ENCODE measurements at places on chromosomes 3 and 15.

DNA sequence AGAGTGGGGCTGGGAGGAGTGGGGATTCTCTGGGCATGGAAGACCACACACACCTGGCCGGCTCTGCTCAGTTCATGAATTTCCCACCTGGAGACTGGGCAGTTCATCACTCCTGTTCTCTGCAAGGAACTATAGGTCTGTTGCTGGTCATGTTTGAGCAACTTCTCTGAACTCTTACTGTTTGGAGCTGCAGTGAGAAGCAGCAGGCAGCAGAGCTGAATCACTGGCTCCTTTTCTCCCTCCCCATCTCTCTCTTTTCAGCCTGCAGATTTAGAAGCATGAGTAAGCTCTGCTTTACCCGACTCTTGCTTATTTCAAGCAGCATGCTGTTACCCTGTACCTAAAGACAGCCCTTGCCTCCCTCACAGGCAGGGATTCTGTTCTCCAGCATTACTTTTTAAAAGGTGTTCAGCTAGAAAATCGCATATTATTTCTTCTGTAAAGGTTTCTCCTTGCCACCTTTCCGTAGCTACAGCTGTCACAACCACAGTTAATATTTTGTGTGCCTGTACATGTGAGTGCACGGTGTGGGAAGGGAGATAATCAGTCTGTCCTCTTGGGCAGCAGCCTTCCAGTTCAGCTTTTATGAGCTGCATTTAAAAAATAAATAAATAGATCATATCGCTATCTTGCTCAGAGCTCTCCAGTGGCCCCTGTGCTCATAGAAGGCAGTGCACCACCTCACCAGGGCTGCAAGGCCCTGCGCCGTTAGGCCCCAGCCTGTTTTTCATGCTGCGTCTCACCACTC, 131.6 kb downstream of the CHCHD6 start:
- DNase-seq, result peak; percentile 26

DNA sequence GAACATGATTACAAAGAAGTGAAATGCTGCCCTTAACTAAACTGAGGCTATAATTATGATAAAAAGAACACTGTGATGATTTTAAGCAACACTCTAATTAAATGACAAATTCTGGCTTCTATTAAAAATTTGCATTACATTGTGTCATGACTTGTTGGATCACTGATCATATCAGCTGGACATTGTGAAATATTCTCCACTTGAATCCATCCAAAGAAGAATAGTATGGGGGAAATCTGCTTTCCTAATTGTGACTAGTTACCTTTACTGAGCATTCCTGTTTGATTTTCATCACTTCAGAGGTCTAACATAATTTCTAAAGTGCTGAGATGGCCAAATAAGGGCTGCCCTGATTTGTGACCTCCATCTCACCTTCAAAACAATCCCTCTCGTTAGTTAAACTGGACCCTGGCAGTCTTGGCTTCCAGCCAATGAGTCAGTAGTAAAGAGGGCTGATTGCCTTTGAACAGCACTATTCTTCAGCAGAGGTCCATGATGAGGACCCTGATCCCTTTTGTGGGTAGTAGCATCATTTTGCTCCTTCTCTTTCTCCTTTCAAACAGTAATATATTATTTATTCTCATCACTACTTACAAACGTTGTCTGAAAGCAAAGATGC, 53.5 kb upstream of the LEKR1 start:
- DNase-seq, result no peak

DNA sequence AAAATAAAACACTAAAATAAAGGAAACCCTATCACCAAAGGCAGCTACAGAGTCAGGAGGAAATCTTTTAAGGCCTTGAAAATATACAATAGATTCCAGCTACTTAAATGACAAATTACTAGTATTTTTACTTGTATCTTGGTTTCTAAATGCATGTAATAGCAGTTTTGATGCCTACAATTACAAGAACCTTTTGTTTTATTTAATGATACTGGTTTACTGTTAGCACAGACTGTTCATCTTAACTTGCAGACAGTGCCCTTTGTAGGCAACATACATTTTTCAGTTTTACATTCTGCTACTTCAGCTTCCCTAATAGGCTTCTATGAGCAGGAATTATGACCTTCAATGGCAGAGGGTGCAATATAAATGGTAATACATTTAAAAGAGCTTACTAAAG, 54.1 kb downstream of the ZNF280D start:
- DNase-seq, result no peak

DNA sequence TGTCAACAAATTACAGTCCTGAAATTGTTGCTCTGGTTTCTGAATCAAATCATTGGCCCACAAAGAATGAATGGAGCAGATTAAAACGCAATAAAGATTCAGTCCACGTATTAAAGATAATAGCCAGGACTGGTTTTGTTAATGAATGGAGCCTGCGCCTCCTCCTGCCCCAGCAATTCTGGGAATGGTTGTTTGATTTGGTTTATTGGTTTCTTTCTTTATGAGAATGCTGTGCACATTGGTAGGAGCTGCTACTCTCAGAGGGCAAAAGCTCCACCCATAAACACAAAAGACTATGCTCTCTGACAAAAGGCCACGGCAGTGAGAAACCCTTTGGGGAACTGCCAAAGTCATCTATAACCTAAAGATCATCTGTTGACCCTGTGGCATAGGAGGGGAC, 261.1 kb downstream of the ABHD5 start:
- DNase-seq, result no peak

- no peak for DNase-seq
Measured at GRCh38 chr3:195140816-195141793, 129.9 kb downstream of the XXYLT1 start.

GRCh38 chr3:50792568-50792967, 117.8 kb downstream of the DOCK3 start:
- no peak for DNase-seq

DNA sequence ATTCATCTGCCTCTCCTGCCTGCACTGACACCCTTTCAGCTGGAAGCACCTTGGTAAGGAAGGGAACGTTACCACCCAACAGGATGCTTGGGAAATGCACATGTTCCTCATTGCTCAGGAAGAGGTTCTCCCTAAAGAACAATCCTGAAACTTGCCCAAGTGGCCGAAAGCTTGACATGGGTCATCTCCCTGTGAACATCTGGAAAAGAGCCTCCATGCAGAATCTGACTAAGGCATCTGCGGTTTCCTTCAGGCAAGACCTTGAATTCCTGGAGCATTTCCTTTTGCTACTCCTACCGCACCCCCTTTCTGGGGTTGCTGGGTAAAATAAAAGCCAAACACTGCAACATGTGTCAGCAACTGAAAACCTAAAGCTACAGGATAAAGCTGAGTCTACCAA, 68.7 kb upstream of the SNRK start:
- no peak for DNase-seq

DNA sequence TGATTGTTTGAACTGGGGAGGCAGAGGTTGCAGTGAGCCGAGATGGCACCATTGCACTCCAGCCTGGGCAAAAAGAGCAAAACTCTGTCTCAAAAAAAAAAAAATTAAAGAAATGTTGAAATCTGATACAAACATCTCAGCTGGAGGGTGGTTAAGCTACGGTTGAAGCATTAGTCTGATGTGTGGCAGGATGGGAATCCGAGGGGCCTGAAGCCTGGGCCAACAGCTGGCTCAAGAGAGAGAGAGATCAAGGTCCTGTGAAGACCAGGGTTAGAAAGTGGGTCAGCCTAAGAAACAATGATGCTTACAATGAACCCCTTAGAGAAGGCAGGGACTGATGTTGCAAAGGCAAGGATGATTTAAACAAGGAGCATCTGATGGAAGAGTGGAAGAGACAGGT, 69.8 kb downstream of the CD200R1L start:
- no peak for DNase-seq

GRCh38 chr3:107055181-107055942, 321.9 kb upstream of the CCDC54 start:
- DNase-seq, result no peak

GRCh38 chr3:133487920-133488540, 85.5 kb upstream of the CDV3 start:
- DNase-seq, result peak; percentile 34

DNA sequence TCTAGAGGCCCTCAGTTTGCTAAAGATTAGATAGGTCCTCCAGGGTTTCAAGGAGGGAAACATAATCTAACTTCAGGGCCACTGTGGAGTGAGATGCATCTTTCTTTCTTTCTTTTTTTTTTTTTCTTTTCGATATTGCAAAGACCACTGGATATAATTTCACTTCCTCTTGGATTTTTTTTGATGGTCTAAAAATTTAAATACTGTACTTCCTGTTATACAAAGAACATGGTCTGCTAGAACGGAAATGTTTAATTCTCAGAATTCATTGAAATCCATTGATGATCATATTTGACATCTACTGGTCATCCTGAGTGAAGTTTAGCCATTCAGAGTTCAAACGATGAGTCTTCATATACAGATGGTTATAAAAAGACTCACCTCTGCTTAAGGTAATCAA, 808.8 kb upstream of the LMCD1 start:
- DNase-seq, result no peak

DNA sequence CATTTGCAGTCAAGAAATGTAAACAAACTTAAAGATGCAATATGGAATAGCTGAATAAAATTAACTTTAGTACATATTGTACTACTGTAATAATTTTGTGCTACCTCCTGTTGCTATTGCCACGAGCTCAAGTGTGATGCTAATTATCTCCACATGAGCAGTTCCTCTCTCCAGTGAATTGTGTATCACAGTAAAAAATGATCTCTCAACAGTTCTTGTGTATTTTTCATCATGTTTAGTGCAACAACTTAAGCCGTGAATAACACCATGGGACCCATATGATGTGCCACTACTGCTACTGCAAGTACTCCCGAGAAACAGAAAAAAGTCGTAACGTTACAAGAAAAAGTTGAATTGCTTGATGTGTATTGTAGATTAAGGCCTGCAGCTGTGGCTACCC, 12.4 kb downstream of the RIOX2 start:
- DNase-seq, result no peak

- peak; percentile 46 for DNase-seq
Measured at GRCh38 chr3:151290673-151291072, 12.3 kb upstream of the P2RY14 start.

DNA sequence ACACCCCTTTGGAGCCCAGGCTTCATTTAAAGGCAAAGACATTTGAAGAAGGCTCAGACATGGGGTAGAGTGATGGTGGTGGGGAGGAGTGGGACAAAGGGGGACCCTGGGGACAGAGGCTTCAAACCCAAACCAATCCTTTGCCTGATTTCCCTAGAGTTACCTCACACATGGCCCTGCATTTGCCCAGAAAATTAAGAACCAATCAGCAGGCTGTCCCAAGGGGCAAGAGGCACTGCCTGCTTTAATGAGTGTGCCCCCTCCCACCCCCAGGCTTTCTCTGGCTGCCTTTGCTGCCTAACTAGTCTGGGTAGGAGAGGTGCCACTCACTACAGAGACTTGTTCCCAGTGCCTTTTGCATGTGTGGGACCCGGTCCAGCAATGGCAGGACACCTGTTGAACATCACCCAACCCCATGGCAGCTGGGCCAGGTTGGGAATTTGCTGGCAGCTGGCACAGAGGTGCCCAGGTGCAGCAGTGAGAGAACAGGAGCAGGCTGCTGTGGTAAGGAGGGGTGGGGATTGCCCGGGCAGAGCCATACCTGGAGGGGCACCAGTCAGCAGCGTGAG, 38.4 kb downstream of the CCDC33 start:
- DNase-seq, result no peak

- no peak for DNase-seq
Measured at GRCh38 chr3:68817243-68817642, 115.1 kb downstream of the TAFA4 start.

DNA sequence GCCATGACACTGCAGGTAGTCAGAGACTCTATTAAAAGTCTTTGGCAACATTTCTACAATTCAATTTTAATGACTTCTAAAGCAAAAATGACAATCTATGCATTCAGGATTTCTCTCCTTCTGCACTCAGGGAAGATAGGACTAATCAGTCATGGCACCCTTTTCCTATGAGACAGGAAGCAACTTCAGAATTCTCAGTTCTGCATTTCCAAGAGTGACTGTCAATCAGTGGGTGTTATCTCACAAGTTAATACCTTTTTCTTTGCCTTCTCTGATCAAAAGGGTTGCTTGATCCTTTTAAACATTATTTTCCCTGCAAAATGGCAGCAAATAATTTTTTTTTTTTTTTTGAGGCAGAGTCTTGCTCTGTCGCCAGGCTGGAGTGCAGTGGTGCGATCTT, 7.8 kb upstream of the ICE2 start:
- DNase-seq, result no peak

Data from RWPE1 (cell line).